Left lobe of liver (tissue), 2 donors: ENCODE measurements at places on chromosomes 13 and 19.

DNA sequence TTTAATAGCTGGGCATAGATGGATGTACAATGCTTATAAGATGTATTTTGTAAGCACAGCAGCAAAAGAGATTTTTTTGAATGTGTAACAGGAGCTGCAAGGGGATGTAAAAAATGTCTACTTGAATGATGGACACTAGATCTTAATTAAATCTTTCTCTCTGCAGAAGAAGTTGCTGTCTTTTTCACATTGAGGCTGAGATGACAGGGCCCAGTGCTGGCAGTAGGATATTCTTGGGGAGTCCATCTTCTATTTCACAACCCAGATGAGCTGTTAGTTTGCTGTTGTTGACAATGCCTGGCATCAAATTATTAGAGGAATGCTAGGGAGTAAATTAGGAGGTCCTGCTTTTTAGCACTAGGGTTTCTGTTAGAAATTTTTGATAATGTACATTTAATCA, 698.7 kb downstream of the SLITRK5 start:
- DNase-seq = no peak

GRCh38 chr13:101757446-101758039, 305.1 kb downstream of the ITGBL1 start:
- no peak for DNase-seq

DNA sequence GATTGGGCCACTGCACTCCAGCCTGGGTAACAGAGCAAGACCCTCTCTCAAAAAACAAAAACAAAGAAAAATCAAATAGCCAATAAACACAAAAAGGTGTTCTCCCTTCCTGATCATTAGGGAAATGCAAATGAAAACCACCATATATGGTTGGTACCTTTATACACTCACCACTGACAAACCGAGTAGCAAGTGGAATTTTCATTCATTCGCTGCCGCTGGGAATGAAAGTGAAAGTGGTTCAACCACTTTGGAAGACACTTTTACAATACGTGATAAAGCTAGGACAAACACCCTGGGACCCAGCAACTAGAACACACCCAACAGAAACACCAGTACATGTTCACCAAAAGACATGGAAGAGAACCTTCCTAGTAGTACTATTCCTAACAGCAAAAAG, 21.0 kb downstream of the GRIK5 start:
- DNase-seq = no peak

DNA sequence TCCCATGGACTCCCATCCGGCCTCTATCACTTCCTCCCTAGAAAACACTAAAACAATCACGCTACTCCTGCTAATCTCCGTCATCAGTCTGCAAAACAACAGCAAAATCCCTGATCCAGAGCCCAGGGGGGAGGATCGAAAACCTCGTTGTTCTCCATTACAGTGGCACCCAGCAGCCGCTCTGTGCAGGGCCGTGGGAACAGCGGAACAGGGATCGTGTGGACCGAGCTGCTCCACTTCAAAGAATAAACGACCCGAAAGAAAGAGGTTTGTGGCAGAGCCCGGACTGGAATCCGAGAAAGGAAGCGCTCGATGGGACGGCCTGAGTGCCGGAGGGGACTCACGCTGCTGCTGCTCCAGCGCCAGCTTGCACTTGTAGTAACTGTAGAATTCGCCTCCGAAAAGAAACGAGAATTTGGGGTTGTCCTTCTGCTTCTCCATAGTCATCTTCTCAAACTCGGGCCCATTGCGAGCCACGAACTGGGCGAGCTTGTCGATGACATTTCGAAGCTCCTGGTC, 652 bp downstream of the CHERP start:
- no peak for DNase-seq

DNA sequence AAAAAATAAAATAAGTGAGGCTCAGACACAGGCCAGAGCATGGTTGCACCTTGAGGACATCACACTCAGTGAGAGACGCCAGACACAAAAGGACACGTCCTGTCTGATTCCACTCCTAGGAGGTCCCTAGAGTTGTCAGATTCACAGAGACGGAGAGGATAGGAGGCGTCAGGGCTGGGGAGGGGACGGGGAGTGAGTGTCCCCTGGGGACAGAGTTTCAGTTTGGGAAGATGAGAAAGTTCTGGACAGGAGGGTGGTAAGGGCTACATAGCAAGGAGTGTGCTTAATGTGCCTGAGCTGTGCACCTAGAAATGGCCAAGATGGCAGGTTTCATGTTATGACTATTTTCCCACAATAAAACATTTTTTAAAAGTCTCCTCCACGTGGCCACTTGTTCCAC, 2.2 kb upstream of the GRIN3B start:
- DNase-seq = no peak

DNA sequence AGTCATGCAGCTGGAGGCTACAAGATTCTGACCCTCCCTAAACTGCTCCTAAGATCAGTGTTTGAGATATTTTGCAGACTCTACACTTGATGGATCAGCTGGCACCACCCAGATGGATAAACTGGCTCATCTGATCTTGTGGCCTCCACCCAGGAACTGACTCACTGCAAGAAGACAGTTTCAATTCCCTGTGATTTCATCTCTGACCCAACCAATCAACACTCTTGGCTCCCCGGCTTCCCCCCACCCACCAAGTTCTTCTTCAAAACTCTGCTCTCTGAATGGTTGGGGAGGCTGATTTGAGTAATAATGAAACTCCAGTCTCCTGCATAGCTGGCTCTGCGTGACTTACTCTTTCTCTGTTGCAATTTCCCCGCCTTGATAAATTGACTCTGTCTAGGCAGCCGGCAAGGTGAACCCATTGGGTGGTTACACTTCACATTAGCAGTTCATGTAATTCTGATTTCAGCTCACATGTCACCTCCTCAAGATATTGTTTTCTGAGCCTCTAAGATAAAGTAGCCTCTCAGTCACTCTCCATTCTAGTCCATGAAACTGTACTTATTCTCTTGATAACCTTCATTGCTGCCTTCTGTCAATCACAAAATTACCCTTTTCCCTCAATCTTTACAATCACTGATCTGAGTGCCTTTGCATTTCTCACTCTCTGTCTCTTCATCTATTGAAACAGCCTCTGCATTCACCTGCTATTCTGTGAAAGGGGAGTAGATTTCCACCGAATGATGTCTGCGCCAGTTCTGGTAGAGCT, 9.9 kb upstream of the FPR3 start:
- DNase-seq = no peak

GRCh38 chr19:1299801-1300200, 14.1 kb downstream of the EFNA2 start:
- DNase-seq = no peak

DNA sequence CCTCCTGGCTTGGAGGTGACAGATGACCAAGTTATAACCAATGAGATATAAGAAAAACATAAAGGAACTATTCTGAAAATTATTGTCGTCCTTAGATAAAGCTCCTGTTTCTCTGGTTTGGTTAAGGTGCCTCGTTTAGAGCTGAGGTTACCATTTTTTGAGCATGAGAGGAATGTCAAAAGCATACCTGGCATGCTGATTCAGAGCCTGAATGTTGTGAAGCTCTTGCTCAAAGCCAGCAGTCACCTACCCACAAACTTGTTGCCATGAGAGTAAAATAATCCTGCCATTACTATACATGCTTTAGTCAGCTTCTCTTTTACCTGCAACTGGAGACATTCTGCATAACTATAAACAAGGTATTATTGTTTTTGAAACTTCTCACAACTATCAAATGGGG, 1116.2 kb downstream of the DIAPH3 start:
- no peak for DNase-seq

- DNase-seq = no peak
These were observed 22.6 kb upstream of the SLAIN1 start for GRCh38 chr13:77674852-77675251.

- DNase-seq = no peak
These were observed 328.7 kb upstream of the EDNRB start for GRCh38 chr13:78247362-78247761.

GRCh38 chr13:31441800-31442510, 242.2 kb downstream of the B3GLCT start:
- no peak for DNase-seq

DNA sequence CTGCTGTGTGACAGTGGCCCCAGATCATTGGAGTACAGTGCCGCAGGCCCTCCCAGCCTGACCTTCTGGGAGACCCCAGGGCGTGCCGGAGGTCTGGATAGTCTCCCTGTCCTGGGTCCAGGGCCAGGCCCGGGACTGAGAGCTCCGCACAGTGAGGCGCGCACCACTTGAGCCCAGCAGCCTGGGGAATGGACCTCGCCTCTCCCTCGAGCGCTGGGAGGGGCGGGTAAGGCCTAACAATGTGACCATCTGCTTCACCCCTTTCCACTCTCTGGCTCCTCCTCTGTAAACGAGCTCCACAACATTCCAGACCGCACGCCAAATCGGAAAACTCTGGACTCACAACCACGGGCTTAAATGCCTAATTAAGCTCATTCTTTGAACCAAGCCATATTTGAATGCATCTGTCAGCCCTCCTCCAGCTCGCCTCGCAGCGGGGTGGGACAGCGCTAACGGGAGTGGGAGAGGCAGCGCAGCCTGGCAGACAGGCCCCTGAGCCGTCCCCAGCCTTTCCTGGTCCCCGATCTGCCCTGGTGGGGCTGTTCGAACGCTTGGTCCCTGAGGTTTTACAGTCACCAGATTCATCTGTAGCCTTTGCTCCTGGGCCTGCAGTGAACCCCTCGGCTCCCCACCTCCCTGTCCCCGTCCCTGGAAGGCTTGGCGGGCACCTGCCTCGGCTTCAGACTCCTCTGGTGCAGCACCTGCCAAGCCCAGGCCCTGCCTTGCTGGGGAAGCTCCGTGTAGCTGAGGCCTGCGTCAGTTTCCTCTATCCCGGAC, 120.7 kb upstream of the VSTM2B start:
- no peak for DNase-seq

DNA sequence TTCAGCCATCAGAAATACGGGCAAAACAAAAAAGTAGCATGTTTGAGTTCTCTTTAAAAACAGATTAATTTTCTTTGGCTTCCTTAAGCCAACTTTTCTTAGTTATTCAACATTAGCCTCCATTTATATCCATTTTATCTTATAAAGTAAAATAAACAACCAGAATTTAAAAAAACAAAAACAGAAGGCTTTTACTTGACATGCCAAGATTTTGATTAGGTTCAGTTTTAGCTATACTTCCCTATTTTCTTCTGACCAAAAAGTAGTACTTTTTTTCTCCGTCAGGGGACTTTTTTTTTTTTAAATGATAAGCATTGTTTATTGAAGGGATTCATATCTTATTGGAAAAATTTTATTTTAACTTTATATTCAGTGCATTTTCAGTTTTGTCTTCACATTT, 18.1 kb downstream of the RNASEH2B start:
- DNase-seq = no peak

GRCh38 chr13:45899406-45899805, 47.9 kb upstream of the SIAH3 start:
- DNase-seq = no peak
